ENCODE measurements at places on chromosomes 4 and X.
A peak's percentile ranks its signal among the peaks of the same experiment; 100 is the strongest.

DNA sequence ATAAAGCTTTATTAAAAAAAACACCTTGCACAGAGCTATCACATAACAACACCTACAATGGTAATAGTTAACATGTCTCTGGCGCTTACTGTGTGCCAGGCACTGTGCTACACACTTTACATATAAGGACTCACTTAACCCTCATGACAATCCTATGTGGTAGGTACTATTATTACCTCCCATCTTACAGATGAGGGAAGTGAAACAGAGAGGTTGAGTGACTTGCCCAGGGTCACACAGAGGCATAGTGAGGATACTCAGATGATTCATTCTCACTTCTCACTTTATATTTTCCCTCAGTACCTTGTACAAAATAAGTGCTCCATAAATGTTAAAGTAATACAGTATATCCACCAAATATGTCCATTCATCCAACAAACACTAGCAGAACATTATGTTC is 43.4 kb upstream of the IQSEC2 start:
- DNase-seq: no peak

DNA sequence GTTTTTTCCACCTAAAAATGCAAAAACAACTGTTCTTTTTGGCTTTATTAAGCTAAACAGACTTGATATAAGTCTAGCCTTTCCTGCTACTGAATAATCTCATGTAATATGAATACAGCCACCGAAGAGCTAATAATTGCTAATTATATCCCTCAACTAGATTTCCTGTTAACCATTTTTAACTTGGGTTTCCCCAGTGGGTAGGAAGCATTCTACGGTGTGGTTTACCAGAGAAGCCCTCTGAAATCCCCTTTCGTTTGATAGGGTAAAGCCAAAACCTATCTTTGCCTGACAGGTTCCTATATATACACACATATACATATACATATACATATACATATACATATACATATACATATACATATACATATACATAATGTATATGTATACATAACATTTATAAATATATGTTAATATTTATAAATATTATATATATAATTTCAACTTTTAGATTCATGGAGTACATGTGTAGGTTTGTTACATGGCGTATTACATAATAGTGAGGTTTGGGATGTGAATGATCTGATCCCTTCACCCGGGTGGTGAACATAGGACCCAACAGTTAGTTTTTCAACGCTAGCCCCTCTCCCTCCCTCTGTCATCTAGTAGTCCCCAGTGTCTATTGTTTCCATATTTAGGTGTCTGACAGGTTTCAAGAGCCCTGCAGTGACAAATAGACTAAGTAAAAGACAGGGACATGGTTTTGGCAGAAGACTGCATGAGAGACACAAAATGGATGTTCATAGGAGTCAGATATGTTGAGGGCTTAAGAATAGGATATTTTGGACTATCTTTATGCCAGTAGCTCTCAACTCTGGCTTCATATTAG is 62.4 kb downstream of the ATXN3L start:
- peak; percentile 1 for DNase-seq

DNA sequence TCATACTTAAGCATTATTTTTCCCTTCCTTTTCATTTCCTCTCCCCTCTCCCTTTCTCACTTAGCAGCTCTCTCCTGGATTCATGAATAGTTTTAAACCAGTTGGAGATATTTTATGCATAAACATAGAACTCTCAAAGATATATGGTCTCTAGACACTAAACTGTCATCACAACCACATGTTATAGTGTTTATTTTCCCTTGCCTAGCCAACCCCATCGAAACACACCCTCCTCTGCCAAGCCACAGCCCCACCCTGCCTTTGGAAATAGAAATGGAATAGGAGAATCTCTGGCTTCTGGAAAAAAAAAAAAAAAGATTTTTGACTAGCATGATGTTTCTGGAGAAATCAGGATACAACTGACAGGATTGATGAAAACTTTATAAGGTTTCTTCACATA is 64.8 kb upstream of the RBPJ start:
- no peak for DNase-seq

GRCh38 chr4:153790500-153790865 is 1.6 kb upstream of the SFRP2 start:
- no peak for DNase-seq

GRCh38 chrX:133534172-133534571 is 118.9 kb upstream of the GPC4 start:
- no peak for DNase-seq

DNA sequence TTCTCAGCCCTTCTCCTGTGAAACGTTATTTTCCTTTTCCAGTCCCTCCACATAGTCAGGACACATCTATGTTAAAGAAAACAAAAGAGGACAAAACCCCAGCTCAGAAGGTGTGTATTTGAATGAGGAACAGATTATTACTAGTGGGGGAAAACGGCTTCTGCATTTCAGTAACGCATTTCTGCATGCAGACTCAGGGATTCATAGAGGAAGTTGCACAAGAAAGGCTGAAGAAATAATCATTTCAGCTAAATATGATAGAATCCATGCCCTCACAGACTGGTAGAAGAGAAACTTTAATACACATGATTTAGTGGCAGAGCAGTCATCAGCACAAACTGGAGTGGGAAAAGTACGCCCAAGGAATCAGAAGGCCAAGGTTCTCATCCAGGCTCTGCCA is 270.8 kb upstream of the FGF13 start:
- no peak for DNase-seq

DNA sequence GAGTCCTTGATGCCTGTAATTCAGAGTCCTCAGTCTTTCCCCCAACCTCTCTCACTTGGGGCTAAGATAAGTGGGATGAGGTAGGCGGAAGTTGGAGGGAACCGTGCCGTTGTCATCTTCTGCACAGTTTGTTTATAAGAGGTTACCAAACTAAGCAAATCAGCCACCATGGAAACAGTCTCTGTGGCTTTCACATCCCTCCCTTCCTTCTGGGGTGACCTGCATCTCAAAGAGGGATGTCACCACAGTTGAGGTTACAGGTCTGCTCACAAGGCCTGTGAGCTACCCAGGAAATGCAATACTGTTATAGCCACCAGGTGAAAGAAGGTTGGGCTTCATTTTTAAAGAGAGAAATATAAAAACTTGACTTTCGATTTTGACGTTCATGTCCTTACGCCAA is 26.3 kb downstream of the RTL5 start:
- no peak for DNase-seq

GRCh38 chrX:1403228-1403627 is 11.3 kb upstream of the SLC25A6 start:
- DNase-seq: no peak

DNA sequence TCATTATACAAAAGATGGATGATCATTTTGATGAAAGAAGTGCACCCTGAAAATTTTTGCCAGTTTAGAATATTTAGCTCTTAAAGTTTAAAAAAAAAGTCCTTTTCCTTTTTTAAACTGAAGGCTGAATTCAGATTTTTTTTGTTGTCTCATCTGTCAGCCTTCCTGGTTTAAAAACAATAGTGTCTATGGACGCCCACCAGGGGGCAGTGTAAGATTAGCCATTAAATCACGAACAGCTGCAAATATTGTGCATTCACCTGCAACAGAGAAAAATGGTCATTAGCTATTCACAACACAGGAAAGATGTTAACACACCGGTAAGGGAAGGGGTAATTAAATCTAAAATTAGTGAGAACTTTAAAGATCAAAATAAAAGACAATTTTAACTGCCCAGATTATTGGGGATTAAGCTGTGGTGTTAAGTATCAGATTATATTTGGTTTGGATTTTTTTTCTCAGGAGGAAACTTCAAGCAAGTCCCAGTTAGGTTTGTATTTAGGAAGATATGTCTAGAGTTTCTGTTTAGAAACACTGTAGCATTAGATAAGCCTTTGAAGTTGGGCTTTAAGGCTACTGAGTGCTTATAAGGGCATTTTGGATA is 4.4 kb upstream of the CXorf38 start:
- peak; percentile 84 for DNase-seq

DNA sequence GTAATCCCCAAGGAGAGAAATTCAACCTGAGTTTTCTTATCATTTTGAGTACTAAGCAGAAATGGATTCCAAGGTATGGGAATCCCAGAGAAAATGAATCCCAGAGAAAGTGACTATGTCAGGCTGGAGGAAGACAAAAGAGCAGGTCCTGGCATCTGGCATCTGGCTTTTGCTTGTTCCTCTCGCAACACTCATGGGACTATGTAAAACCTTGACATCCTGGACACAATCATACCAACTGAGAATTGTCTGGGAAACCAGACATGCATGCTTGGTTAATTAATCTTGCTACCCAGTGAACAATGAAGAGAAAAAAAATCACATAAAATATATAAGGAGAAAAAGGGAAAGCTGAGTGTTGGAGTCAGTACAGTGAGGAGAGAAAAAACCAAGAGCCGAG is 12.9 kb downstream of the DCAF8L1 start:
- DNase-seq: no peak

DNA sequence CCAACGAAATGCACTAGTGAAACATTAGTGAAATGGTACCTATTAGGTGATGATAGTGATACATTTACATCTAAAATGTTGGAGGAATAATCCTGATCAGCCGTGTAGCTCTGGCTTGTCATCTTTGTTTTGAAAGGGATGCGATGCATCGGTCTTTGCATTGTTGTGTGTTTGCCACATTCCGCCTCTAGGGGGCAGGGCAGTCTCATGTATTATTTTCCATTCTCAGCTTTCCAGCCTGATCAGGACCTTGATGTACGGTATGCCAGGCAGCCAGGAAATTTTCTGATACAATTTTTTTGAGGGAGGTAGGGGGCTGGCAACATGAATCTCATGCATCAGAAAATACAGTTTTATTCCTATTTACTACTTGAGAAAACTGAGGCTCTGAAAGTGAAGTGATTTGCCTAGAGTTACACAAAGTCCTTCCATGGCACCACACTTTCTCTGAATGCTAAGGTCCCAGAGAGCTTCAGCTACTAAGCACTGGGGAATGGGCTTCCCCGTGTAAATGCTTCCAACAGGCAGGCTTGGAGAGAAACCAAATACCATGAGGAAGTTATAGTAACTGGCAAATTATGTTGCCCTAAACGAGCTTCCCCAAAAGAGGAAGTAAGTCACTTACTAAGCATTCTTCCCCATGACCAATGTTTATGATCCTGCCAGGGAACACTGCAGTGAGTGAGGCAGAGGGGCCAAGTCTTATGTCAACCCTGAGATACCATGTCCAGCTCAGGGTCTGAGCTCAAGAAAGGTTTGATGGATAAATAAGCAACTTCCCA is 31.8 kb upstream of the IQSEC2 start:
- peak; percentile 76 for DNase-seq

DNA sequence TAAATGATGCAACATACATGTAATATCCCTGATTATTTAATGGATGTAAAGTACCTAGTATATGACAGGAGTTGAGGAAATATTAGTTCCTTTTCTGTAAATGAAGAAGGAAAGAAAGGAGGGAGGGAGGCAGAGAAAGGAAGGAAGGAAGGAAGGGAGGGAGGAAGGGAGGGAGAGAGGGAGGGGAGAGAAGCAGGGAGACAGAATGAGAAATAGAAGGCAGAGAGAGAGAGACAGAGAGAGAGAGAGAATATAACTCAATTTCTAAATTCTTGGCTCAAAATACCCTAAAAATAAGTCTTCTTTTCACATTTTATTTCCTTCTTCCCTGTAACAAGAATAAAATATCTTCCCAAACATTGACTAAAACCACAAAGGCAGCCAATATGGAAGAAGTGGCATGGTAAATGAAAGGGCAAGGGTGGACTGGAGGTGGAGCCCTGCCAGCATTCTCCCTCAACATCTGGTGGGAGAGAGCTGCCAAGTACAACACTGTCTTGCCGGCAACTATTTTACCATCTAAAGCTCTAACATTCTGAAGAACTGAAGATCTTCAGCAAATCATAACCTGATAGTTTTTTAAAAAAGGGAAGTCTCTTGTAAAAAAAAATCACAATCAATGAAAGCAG is 245.1 kb downstream of the PPP3CA start:
- no peak for DNase-seq

DNA sequence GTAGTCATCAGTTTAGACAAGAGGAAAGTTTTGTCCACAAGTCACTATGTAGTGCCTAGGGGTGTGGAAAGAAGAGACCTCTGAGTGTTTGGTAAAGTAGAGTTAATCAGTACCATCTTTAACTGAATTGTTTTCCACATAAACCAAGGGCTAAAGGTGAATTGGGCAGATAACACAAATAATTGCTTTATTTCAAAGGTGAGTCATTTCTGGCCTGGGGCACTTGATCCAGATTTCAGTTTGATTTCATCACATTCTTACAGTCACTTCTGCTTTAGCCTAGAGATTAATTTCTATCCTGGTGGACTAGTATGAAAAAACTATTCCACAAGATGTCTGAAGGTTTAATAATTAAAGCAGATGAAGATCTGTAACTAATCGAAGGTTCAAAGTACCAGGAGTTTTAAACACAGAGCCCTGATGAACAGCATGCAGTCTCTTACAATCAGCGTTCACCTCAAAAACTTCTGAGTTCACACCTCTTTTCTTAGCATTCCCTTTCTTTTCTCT is 74.5 kb upstream of the BOD1L1 start:
- no peak for DNase-seq

- DNase-seq: no peak
These were observed 35.0 kb upstream of the MYOZ2 start for GRCh38 chr4:119100655-119101054.

- DNase-seq: no peak
These were observed 418.0 kb upstream of the PITX2 start for GRCh38 chr4:111040904-111041303.

GRCh38 chr4:168880811-168881595 is 129.1 kb downstream of the CBR4 start:
- DNase-seq: no peak

GRCh38 chr4:69044247-69044646 is 52.0 kb upstream of the UGT2B7 start:
- DNase-seq: no peak

GRCh38 chrX:9587642-9588041 is 122.8 kb downstream of the TBL1X start:
- no peak for DNase-seq

DNA sequence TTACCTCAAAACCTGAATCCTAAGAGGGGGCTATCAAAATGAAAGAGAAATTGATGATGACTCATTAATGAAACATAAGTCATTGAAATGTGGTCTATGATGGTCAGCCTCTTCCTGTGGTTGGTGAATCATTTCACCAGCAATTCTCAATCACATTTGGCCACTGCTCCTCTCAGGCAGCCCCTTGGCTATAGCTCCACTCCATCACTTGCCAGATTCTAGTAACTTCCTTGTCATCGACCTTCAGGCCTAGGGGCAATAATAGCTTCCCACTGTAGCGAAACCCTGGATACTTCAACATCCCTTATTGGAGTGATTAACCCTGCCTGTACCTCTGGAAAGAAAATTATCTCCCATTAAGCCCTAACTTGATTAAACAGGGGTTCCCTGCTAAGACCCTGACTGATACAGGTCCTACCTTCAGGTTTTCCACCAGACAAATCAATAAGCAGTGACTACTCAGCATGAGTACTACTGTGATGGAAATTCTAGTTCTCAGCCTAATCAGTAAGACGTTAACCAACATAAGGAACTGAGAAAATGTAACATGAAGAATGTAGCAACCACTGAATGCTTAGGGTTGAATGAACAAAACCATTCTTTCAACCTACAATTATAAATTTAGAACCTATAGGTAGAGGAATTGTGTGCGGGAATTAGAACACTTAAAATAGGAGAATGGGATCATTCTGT is 30.4 kb downstream of the ADH7 start:
- no peak for DNase-seq

GRCh38 chr4:67236788-67237187 is 308.5 kb downstream of the CENPC start:
- DNase-seq: no peak
